Activated CD4-positive, alpha-beta T cell treated with anti-CD3 and anti-CD28 coated beads for 36 hours (primary cell): ENCODE measurements at places on chromosomes 3 and 15. TPM values are rescaled to one million over a fixed set of nuclear protein-coding genes. Genes with fewer than 3 reads are reported as not detected.

DNA sequence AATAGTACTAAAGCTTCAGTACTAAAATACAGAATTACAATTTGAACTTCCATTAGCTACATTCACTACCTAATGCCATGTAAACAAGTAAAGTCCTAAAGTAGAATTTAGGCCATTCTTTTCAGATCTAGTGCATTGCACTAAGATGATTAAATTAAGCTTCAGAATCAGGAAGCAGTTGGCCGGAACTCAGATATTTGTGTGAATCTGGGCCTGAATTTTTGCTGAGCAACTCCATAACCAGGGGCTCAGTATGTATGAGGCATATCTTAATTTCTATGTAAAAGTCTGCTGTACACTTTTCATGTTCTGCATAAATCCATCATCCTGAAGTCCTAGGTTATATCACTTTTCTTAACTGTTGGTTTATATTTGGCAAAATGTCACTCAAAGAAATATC, 246.4 kb downstream of the RBMS3 start:
- H3K27ac ChIP-seq: no peak overlapping the region
- H3K4me3 ChIP-seq: no peak overlapping the region
- no peaks in the 10 kb centered on the region for H3K36me3 ChIP-seq
- H3K27me3 ChIP-seq: no peaks in the 10 kb centered on the region
- no peaks in the 10 kb centered on the region for H3K4me1 ChIP-seq

The NRROS gene
- total RNA-seq: 19.7 TPM

The LRRC31 gene
- total RNA-seq: not detected

DNA sequence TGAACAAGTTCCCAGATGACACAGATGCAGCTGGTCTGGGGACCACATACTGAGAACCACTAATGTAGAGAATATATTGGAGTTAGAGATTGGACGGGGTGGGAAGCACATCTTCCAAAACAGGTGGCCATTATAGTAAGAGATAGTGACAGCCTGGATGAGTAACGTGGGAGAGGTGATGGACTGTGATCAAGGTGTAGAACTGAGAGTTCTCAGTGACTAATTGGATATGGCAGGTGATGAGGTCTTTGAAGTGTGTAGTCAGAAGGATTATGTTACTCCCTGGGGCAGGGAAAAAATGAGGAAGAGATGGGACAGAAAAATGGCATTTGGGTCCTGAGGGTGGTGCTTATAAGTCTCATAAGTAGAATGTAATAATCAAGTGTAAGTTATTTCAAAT, 66.6 kb downstream of the KCNMB2 start:
- H3K27me3 ChIP-seq: peaks cover 13% of the 10 kb centered on the region
- no peak overlapping the region for H3K4me3 ChIP-seq
- no peak overlapping the region for H3K27ac ChIP-seq
- no peak for DNase-seq
- no peaks in the 10 kb centered on the region for H3K36me3 ChIP-seq

The SLC51A gene
- total RNA-seq: not detected

The TMCO5A gene
- total RNA-seq: not detected

DNA sequence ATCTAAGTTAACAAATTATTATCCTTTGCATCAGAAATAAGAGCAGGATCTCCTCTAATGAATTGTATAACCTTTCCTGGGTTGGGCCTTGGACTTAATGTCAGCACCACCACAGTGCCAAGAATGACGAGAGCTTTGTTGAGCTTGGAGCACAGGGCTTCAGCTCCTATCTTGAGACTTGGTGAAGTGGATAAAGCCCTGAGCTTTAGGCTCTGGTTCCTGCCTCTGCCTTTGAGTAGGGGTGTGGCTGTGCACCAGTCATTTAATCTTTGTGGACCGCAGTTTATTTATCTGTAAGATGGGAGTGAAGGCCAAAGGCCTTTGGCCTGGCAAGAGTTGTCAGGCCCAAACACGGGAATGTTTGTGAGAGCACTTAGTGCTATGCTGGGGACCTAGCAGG, 162.2 kb downstream of the VGLL4 start:
- no peak overlapping the region for H3K27ac ChIP-seq
- peaks cover 4% of the 10 kb centered on the region for H3K4me1 ChIP-seq
- no peak for DNase-seq
- no peaks in the 10 kb centered on the region for H3K27me3 ChIP-seq
- H3K4me3 ChIP-seq: no peak overlapping the region

DNA sequence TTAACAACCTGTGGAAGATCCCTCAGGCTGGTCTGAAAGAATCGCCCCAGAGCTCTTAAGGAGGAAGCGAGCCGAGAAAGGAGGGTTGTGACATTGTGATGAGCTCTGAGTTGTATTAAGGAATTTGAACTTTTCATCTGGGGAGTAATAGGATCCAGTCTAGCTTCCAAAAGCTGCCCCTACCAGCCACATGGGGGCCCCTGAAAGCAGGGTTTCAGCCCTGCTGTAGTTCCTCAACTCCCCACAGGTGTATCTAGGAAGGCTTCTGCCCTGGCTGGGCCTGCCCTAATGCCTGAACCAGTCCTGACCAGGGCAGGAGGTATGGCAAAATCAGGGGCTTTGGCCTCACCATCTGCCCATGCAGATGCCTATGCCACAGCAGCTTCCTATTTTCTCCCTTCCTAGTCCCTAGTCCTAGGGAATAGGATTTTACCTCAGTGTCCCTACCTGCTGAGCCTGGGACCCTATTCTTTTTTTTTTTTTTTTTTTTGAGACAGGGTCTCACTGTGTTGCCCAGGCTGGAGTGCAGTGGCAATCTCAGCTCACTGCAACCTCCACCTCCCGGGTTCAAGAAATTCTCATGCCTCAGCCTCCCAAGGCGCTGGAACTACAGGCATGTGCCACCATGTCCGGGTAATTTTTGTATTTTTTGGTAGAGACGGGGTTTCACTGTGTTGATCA, 5.0 kb upstream of the AP3S2 start:
- no peak overlapping the region for H3K4me3 ChIP-seq
- H3K36me3 ChIP-seq: no peaks in the 10 kb centered on the region
- H3K27me3 ChIP-seq: no peaks in the 10 kb centered on the region
- DNase-seq: peak; percentile 65
- H3K4me1 ChIP-seq: peaks cover 15% of the 10 kb centered on the region
- H3K27ac ChIP-seq: no peak overlapping the region

DNA sequence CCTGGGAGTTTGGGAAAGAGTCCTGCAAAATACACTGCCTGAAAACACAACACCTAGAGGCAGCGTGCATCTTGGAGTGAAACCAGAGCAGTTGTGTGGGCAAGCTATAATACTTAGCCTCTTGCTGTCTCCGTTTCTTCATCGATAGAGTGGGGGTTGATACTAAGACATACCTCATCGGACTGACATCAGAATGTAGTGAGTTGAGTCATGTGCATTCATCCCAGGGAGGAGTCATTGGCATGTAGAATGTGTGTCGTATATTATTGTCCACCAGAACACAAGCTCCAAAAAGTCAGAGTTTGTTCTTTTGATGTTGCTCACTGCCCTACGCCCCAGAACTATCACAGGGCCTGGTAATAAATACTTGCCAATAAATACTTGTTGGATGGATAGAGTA, 4.3 kb downstream of the SNTN start:
- H3K27ac ChIP-seq: no peak overlapping the region
- DNase-seq: no peak
- no peak overlapping the region for H3K4me3 ChIP-seq
- H3K27me3 ChIP-seq: peaks cover 5% of the 10 kb centered on the region

GRCh38 chr3:127734754-127735473, 62.2 kb downstream of the ABTB1 start:
- no peak overlapping the region for H3K27ac ChIP-seq
- no peaks in the 10 kb centered on the region for H3K36me3 ChIP-seq
- peaks cover 8% of the 10 kb centered on the region for H3K27me3 ChIP-seq
- no peak for DNase-seq
- H3K4me3 ChIP-seq: no peak overlapping the region

The CORO2B gene
- 0.09 TPM for total RNA-seq

- peak overlapping the region; percentile 25 for H3K27ac ChIP-seq
- H3K36me3 ChIP-seq: no peaks in the 10 kb centered on the region
- H3K4me3 ChIP-seq: no peak overlapping the region
- no peaks in the 10 kb centered on the region for H3K27me3 ChIP-seq
- DNase-seq: peak; percentile 55
- H3K4me1 ChIP-seq: peaks cover 14% of the 10 kb centered on the region
Observed at GRCh38 chr3:157119369-157119951, 40.5 kb downstream of the CCNL1 start.

DNA sequence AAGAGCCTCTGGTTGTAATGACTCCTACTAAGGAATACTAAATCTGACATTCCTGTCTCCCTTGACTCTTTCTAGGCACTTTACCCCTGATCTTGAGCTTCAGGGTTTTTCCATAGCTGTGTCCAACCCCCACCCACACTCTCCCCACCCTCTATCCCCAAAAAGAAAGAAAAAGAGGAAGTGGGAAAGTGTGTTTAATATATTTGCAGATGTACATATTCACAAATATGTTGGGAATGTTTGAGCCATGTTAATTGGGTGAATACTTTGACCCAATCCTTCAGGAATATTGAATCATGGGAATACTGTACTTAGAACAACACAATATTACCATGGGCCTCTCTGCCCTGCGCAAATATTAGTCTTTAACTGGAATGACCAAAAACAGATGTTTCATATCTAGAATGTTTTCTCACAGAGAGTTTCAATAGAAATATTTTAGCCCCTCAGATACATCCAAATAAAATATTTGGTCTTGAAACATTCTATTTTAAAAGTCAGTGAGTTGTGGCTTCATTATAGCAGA, 19.8 kb upstream of the PFN2 start:
- no peak overlapping the region for H3K4me3 ChIP-seq
- H3K27me3 ChIP-seq: peaks cover 15% of the 10 kb centered on the region
- no peaks in the 10 kb centered on the region for H3K4me1 ChIP-seq
- no peak for DNase-seq
- no peaks in the 10 kb centered on the region for H3K36me3 ChIP-seq
- no peak overlapping the region for H3K27ac ChIP-seq

- no peak for DNase-seq
- no peak overlapping the region for H3K27ac ChIP-seq
- H3K4me1 ChIP-seq: no peaks in the 10 kb centered on the region
- no peaks in the 10 kb centered on the region for H3K36me3 ChIP-seq
Observed at GRCh38 chr15:95604634-95605036, 725.9 kb upstream of the NR2F2 start.

- peak overlapping the region; percentile 96 for H3K27ac ChIP-seq
- no peaks in the 10 kb centered on the region for H3K36me3 ChIP-seq
- no peaks in the 10 kb centered on the region for H3K27me3 ChIP-seq
- peak; percentile 49 for DNase-seq
- H3K4me3 ChIP-seq: peak overlapping the region; percentile 88
Observed at GRCh38 chr3:127671523-127672428, 976 bp upstream of the ABTB1 start.

The B3GNT5 gene
- 22.8 TPM for total RNA-seq

DNA sequence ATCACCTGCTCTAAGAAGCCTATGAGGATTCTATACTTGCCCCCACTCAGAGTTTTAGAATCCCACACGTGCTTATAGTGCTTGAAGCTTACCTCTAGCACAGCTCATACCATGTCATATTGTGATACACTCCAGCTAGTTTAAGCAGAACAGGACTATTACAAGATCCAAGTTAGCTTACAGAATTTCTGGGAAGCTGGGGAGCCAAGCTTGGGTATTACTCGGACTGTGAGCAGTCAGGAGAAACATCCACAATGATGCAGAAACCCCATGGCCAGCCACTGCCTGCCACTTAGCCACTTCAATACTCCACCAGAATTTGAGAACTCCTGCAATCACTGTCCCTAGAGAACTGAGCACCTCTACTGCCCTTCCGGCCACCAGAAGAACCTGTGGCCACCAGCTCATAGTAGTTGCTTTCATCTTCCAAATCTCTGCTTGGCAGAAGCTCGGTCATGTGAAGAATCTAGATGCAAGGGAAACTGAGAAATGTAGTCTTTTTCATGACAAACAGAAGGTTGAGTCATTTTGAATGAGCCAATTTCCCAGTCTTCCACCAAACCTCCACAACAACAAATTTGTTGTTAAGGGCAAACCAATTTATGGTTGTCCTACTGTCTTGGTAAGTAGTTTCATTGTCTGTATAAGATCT, 27.7 kb upstream of the SSR3 start:
- H3K27ac ChIP-seq: no peak overlapping the region
- DNase-seq: no peak
- H3K4me3 ChIP-seq: no peak overlapping the region
- H3K27me3 ChIP-seq: no peaks in the 10 kb centered on the region

The CCR8 gene
- total RNA-seq: 0.75 TPM

GRCh38 chr3:172210355-172210754, 171.0 kb downstream of the FNDC3B start:
- H3K4me1 ChIP-seq: peaks cover 20% of the 10 kb centered on the region
- H3K36me3 ChIP-seq: peaks cover 6% of the 10 kb centered on the region
- no peaks in the 10 kb centered on the region for H3K27me3 ChIP-seq
- DNase-seq: no peak
- no peak overlapping the region for H3K27ac ChIP-seq
- H3K4me3 ChIP-seq: no peak overlapping the region

DNA sequence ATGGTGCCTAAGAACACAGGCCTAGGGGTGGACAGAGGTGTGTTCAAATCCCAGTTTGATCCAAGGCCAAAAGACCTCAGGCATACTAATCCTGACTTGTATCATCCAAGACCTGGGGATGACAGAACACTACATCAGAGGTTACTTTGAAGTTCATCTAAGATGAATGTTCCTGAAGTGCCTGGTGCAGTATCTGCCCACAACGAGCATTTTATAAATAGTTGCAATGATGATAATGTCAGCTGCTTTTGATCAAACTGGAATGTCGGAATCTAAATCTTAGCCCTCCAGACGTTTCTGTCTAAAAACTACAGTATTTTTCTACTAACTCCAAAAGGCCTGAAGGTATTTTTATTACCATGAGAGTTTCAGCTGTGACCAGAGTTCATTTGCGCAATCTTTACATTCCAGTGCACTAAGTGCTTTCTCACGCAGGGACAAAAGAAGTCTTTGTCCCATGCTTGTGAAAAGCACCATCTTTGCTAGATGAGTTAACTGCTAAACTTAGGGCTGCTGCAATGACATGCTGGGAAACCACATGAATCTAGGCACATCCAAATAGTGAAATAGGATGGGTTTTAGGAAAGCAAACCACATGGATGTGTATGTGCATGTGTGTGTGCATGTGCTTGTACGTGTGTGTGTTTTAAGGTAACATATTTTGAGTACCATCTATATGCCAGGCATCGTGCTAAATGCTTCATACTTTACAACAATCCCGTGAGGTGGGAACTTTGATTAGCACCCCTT, 18.1 kb downstream of the ANXA2 start:
- DNase-seq: no peak
- H3K4me1 ChIP-seq: no peaks in the 10 kb centered on the region
- H3K36me3 ChIP-seq: peaks cover 3% of the 10 kb centered on the region
- no peaks in the 10 kb centered on the region for H3K27me3 ChIP-seq

DNA sequence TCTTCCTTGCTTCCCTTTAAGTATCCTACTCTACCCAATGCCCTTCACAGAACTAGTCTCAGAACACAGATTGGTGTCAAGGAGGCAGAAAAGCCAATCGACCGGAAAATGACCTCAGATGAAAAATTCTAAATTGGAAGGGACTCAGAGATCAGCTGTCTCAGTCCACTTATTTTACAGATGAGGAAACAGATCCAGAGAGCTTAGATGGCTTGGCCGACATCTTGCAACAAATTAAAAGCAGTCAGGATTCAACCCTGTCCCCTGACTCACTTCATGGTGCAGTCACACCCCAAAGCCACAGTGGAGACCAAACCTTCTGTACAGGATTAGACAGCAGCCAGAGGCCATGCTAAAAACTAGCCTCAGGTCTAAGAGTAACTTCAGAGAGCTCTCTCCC, 169.3 kb upstream of the BHLHE40 start:
- peak; percentile 21 for DNase-seq
- H3K4me1 ChIP-seq: peaks cover 35% of the 10 kb centered on the region
- H3K4me3 ChIP-seq: no peak overlapping the region
- H3K36me3 ChIP-seq: peaks cover 71% of the 10 kb centered on the region
- no peaks in the 10 kb centered on the region for H3K27me3 ChIP-seq

The TMEM207 gene
- not detected for total RNA-seq
